ENCODE measurements at places on chromosomes 1 and 21.

DNA sequence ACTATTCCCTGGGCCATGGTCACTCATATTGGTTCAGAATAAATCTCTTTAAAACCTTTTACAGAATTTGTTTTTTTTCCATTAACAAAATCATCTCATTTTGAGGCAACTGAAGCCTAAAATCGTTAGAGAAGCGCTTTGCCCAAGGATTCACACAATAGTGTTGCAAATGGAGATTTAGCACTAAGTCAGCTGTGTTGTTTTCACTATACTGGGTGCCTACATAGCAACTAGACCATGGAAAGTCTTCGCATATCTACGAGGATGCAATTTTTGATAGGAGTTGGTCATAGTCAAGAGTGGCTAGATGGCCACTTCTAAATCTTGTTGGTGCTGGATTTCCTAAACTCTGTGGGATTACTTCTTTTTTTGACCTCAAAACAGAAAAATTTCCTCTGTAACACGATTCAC, 530 bp upstream of the TIPRL start:
- no peak for DNase-seq

- no peak for DNase-seq
Measured at GRCh38 chr1:198612471-198613260, 26.2 kb upstream of the PTPRC start.

GRCh38 chr1:15477646-15478212, 1.8 kb downstream of the CELA2B start:
- DNase-seq: no peak

DNA sequence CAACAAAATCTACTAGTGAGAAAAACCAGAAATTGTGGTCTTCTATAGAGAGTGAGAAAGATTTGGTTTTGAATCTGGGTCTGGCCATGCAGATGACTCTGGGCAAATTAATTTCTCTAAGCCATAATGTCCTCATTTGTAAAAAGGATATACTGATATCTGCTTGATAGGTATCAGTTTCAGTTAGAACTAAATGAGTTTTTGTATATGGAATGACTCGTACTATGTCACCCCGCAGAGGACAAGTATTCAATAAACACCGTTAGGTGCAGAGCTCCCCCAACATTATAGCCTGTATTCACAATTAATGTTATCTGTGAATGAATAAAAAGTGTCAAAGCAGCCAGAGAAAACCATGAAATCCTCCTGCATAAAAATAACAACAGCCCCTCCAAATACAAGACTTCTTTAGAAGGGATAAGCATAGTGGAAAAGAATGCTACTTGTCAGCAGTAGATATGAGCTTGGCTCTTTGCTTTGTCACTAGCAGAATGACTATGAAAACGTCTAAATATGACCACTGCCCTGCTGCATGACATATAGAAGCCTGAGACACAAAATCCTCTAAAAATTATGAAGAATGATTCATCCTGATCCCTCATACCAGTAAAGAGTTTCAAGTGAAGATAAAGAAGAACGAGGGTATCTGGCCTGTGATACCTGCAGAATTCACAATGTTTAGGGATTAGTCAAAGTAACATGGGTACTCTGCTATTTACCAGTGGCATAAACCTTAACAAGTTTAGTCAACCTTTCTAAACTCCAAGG, 17.8 kb downstream of the SCAF4 start:
- no peak for DNase-seq

DNA sequence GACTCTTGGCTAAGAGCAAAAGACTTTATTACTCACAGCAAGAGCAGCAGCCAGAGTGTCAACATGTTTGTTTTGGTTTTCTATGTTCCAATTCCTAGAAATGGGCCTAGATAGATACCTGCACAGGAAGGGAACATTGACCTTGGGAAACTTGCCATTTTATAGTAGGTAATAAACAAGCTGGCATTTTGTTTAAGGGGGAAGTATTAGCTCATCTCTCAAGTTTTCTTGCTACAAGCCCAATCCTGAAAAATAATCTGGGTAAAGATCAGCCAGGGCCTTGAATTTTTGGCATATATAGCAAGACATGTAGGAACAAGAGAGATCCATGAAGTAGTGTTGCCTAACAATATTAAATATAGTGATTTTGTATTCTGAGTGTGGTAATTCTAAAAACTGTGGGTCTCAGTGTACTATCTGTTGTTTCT, 51.4 kb upstream of the RGL1 start:
- DNase-seq: no peak

GRCh38 chr1:147624011-147624410, 46.3 kb downstream of the ACP6 start:
- no peak for DNase-seq
